ENCODE measurements at places on chromosomes 6 and 20.

- no peak for DNase-seq
Measured at GRCh38 chr6:55798571-55798970, 76.8 kb downstream of the BMP5 start.

DNA sequence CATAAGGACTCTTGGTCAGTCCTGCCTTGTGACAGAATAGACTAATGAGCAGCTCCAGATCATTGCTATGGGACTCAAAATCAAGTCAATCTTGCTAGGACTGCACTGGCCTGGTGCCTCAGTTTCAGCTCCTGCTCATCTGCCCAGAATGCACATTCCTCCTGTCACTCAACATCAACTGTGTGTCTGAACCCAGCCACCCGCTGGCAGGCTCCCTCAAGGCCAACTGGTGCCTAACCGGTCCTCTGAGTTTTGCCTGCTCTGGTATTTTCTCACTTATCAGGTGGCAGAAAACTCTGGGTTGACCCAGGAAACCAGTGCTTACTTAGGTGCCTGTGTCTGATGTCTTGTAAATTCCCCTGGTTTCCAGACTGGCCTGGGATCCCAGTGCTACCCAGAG lies 297.7 kb downstream of the DHX35 start:
- no peak for DNase-seq

GRCh38 chr20:2217857-2218539 lies 77.8 kb upstream of the TGM3 start:
- DNase-seq = no peak

GRCh38 chr6:85975957-85976356 lies 333.3 kb upstream of the SYNCRIP start:
- no peak for DNase-seq

- peak; percentile 34 for DNase-seq
Measured at GRCh38 chr6:46626228-46626909, 26.2 kb downstream of the CYP39A1 start.

DNA sequence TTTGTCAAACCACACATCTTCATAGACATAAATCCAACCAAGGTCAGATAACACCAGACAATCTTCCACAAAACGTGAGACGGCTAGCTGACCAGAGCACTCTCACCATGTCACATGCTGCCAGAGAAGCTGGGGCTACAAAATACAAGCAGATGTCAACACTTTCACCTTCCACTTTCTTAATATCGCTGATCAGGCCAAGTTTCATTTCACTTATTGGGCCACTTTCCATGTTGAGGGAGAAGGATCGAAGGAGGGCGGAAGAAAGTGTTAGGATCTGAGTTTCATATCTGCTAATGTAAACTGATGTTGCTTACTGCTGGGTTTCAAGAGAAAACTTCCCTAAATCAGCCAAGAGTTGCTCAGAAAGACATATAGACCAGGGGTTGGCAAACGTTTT lies 177.0 kb upstream of the PRDM1 start:
- no peak for DNase-seq

- no peak for DNase-seq
Measured at GRCh38 chr20:10540636-10541493, 105.8 kb downstream of the SLX4IP start.

DNA sequence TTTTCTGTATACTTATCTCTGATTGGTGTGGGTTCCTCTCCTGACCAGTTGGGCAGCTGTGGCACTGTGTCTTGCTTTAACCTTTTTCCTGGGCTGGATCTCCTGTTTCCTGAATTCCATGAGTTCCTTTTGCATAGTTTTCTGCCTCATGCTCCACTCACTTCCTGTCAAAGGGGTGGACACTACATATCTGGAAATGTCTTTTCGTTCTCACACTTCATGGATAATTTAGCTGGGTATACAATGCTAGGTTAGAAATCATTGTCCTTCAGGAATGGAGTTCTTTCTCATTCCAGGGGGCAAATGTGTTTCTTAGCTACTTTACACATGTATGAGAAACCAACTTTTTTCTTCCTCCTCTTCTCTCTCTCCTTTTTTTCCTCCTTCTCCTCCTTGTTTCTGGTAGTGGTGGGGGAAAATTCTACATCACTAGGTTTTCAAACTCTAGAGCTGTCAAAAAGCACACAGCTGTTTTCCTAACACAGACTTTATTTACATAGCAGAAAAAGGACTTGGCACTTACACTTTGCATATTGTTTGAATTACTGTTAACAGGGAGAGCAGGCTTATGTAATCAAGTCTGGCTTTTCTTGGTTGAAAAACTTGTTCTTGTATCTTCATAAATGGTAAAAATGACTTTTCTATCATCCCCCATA lies 9.0 kb upstream of the DDX27 start:
- DNase-seq = peak; percentile 77

DNA sequence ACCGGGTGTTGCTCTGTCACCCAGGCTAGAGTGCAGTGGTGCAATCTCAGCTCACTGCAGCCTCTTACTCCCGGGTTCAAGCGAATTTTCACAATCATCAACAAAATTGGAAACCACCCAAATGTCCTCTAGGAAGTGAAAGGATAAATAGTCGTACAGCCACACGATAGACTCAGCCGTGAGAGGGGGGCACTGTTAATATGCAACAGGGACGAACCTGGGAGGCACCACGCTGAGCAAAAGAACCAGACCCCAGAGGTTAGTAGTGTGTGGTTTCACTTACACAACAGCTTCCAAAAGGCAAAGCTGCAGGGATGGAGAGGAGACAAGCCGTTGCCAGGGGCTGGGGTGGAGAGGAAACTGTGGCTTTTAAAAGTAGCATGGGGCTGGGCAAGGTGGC lies 30.1 kb upstream of the NTSR1 start:
- no peak for DNase-seq

GRCh38 chr6:13472099-13472498 lies 15.3 kb downstream of the GFOD1 start:
- no peak for DNase-seq

- no peak for DNase-seq
Measured at GRCh38 chr20:24590178-24590982, 121.0 kb downstream of the SYNDIG1 start.

DNA sequence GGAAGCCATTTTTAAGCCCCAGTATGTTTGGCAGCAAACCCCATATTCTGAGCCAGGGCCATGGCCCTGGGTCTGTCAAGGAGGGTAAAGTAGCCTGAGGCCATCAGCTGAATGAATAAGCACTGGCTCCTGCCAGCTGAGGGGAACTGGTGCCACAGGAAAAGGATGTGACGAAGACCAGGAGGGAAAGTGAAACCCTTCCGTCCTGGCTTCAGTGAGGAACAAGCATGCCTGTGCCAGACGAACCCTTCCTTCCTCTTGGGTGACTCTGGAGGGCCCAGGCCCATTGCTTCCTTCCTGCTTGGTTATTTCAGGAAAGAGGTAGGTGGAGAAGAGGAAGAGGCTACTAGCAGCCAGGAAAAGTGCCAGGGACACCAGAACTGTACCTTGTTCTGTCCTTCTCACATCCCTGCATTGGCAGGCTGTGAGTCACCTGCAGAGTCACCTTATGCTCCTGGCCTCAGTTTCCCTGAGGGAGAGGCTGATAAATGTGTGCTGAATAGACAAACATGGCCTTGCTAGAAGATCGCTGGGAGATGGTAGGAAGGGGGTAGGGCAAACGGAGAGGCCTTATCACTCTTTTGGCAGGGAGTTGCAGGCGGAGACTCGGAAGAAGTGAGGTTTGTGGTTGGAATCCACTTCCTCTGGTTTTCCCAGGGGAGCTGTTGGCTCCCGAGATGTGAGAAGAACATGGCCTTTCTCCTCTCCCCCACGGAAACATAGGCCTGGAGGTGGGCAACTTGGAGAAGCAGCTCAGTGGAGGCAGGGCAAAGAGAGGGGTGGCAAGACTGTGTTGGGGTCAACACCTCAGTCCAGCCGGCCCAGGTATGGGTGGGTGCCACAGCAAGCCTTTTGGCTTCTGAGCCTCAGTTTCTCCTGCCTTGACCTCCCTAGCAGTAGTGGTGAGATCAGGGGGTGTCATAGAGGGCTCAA lies 37.4 kb downstream of the COX4I2 start:
- no peak for DNase-seq

DNA sequence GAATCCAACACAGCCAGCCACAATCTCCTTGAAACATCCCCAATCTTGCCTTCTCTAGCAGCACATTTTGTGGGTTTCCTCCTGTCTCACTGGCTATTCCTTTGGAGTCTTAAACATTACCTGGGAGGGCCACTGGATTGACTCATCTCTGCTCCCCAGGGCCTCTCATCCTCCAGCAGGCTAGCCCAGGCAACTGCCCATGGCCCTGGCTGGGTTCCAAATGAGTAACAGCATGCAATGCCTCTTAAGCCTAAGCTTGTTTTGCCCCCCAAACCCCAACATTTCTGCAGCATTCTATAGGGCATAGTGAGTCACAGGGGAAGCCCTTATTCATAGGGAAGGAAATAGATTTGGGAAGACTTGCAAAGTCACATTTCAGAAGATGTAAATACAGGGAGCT lies 204.9 kb downstream of the FOXA2 start:
- DNase-seq = no peak

- no peak for DNase-seq
Measured at GRCh38 chr6:77034161-77034560, 429.1 kb downstream of the HTR1B start.

DNA sequence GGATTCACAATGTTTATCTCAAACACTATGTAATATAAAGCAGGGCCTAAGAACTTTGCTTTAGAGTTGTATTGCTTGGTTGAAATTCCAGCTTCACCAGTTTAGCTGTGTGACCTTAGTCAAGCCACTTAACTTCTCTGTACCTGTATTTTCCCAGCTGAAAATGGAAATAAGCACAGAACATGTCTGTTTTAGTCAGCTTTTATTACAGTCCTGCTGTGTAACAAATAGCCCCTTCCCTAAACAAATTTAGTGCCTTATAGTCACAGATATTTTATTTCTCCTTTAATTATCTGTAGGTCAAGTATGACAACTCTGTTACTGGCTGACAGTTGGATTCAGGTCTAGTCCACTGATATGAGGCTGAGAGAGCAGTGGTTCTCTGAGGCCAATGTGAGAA lies 56.0 kb upstream of the JAG1 start:
- DNase-seq = no peak

- DNase-seq = no peak
Measured at GRCh38 chr20:37940858-37941257, 37.9 kb downstream of the VSTM2L start.

DNA sequence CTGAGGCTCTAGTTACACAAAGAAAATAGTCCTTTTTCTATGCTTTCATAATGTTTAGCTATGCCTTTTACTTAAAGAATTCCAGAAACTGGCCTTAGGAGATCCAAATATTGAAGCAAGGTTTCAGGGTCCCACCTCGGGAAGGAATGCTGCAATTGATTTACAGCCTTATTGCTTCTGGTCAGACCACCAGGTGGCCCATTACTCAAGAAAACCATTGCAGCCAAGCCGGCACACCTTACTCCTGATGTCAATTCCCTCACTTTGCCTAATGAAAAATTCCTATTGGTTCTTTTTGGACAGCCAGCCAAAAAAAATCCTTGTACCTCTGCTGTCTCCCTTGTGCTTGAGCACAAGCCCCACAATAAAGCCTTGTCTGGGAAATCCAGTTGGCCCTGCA lies 173.9 kb downstream of the LMBRD1 start:
- no peak for DNase-seq

DNA sequence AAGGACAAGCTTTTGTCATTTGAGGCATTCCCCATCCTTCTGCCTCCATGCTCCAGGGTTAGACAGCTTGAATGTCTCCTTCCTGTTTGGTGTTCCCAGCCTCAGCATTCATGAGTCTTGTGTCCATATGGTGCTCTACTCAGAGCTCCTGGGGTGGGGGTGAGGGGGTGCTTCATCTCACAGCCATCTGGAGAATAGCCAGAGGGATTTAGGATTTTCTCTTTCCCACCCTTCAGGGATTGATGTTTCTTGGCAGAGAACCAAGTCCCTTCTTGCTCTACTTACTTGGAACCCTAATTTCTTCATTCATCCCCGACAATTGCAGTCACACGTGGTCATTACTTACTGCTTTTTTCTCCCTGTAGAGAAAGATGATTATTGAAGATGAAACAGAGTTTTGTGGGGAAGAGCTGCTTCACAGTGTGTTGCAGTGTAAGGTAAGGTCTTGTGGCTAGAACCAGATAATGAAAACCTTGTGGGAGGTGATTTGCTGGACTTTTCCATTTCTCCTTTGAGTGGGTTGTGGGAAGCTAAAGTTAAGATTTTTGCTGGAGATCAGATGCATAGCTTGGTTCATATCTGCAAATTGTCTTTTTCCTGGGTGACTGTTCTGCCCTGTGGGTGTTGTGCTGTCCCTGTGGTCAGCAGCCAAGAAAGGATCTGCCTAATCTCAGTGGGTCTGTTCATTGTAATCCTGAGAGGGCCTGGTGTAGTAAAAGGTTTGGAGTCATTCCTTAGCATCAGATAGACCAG lies 18.6 kb downstream of the CMTR1 start:
- no peak for DNase-seq

- DNase-seq = no peak
Measured at GRCh38 chr6:7392402-7392801, 2.8 kb downstream of the RIOK1 start.

DNA sequence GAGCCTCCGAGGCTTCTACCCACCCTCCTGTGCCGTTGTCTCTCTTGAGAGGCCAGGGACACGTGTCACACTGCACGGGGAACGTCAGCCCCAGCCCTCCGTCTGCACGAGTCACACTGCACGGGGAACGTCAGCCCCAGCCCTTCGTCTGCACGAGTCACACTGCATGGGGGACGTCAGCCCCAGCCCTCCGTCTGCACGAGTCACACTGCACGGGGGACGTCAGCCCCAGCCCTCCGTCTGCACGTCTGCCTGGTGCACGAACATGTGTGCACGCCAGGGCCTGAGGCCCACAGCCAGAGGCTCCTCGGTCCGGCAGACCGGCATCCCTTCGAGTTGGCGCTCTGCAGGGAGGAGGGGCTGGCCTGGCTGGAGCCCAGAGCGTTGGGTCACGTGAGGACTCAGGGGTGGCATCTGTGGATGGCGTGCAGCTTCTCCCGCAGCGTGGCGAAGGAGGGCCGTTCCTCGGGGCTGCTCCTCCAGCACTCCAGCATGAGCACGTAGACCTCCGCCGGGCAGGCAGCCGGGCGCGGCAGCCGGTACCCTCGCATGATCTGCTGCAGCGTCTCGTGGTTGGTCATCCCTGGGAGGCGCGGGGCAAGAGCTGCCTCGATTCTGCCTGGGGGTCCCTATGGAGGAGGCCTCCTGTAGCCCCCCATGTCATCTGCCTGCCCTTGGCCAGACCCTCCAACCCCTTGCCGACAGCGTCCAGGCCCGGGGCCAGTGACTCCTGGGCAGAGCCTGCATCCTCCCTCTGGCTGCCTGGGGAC lies 3.4 kb upstream of the PTK6 start:
- no peak for DNase-seq

Data from NCI-H526 treated with DMSO at 0.1 percent for 48 hours (cell line).